ENCODE measurements at places on chromosomes 3 and 15. TPM values are rescaled to one million over a fixed set of nuclear protein-coding genes. Genes with fewer than 3 reads are reported as not detected.

Gene VWA5B2
- polyA plus RNA-seq: 0.63 TPM

Gene TRIM71
- polyA plus RNA-seq: 0.18 TPM

Gene ISLR2
- 4.2 TPM for polyA plus RNA-seq

GRCh38 chr15:58957101-58957973 is 23.9 kb upstream of the SLTM start:
- peak; percentile 23 for DNase-seq

DNA sequence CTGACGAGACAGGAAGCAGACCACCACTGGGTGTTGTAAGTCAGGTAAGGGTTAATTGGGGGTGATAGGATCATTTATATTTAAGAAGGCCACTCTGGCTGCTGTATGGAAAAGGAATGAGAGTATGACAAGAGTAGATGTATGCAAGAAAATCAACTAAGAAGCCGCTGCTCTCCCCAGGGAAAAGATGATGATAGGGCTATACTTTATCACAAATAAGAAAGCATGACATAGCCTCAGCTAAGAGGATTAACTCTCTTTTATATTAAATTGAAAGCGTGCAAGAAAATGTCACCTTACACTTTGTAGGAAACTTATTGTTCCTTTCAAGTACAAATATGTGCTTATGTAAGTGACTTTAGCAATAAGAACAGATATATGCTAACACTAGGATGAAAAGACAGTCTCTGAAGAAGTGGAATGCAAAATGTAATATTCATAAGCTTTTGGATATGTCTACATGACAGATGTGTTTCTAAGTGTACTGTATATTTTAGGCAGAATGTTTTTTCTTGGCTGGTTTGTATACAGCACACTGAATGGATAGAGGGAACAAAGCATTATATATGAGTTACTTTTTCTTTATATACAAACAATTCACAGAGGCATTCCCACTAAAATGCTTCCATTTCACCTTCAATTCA is 8.7 kb upstream of the NDUFB4 start:
- DNase-seq: no peak

GRCh38 chr3:155231792-155232191 is 61.7 kb downstream of the STRIT1 start:
- no peak for DNase-seq

DNA sequence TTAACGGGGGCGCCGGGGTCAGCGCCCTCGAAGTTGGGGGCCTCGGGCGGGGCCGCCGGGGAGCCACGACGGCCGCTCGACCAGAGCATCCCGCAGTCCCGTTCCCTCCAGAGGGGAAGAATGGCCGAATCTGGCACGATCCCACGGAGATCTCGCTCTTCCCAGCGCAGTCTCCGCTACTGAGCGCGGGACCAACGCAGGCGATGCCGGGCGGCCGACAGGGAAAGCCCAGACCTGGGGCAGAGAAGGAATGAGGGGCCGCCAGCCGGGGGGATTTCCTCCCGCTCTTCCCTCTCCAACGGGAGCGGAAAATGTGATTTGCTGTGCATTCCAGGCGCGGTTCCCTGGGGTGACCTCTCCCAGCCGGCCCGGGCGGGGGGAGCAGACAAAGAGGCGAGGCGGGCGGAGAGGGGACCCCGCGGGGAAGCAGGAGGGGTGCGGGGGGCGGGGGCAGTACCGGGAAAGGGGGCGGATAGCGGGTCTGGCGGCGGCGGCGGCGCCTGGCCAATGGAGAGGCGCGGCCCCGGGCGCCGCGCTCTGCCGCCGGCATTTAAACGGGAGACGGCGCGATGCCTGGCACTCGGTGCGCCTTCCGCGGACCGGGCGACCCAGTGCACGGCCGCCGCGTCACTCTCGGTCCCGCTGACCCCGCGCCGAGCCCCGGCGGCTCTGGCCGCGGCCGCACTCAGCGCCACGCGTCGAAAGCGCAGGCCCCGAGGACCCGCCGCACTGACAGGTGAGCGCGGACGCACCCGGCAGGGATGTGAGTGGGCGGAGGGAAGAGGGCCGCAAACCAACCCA is at the start of gene GREM1:
GREM1 (plus strand) TSS at position 579 of the 801 bp plus-strand sequence. CDS start 12,687 bp downstream, outside the sequence.
- DNase-seq: peak; percentile 30

DNA sequence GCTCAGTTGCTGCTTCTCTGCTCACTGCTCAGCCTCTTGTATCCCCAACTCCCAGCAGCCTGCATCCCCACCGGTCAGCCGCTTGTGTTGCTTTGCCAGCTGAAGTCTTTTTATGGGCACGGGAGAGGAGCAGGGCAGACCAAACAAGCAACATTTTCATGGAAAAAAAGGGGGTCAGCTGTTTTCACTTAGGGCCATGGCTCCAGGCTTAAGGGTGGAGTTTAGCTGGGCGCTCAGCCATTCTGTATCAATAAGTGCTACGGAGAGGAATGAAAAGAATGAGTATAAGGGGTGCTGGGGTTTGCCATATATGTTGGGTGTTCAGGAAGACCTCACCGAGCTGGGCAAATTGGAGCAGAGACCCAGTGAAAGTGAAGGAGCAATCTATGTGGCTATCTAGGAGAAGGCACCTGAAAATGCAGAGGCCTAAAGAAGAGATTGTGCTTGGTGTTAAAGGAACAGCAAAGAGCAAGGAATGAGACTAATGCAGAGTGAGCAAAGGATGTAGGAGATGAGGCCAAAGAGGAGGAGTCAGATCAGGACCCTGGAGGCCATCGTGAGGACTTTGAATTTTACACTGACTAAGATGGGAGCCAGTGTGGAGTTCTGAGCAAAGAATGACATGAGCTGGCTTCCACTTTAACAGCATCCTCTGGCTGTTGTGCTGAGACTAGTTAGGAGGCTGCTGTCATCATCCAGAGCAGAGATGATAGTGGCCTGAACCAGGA is 16.6 kb upstream of the IREB2 start:
- peak; percentile 54 for DNase-seq

GRCh38 chr3:30258426-30259392 is 347.7 kb upstream of the TGFBR2 start:
- no peak for DNase-seq

GRCh38 chr3:107328069-107328468 is 49.2 kb upstream of the CCDC54 start:
- no peak for DNase-seq

DNA sequence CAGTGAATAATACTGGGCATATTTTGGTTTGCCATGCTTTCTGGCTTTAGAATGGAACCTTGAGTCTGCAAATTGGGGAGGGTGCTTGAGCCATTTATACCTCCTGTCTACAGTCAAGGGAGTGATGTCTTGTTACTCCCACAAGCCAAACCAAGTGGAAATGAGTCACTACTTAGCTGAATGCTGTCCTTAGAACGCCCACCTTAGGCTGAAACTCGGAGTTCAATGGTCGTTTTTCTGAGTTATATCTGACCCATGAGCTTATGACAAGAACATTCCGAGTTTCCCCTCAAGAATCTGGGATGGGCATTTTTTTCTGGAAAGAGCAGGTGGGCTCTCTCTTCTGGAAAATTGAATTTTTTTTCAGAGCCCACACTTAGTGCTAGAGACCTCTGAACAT is 17.4 kb upstream of the CLDN18 start:
- DNase-seq: no peak
